Astrocyte of the cerebellum (primary cell): ENCODE measurements at places on chromosomes 1 and 21.

GRCh38 chr21:44547656-44548331 lies 3.5 kb downstream of the KRTAP10-2 start:
- no peak for DNase-seq

DNA sequence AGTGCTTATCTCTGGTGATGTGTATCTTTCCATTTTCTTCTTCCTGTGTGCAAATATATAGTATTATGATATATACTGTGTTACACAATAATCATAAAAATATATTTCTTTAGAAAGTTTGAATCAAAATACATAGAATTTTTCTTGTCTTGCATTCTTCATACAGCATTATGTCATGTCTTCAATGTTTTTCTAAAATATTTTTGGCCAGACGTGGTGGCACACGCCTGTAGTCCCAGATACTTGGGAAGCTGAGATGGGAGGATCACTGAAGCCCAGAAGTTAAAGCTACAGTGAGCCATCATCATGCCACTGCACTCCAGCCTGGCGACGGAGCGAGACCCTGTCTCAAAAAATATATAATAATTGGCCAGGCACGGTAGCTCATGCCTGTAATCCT lies 41.6 kb downstream of the IL6R start:
- no peak for DNase-seq

- no peak for DNase-seq
Measured at GRCh38 chr1:28180306-28181305, 4.1 kb upstream of the PTAFR start.

- DNase-seq: no peak
Measured at GRCh38 chr1:29379443-29380073, 143.2 kb downstream of the PTPRU start.

GRCh38 chr21:41610042-41610839 lies 102.3 kb upstream of the TMPRSS2 start:
- no peak for DNase-seq

GRCh38 chr1:172843444-172843843 lies 184.5 kb downstream of the FASLG start:
- DNase-seq: no peak
